ENCODE measurements at places on chromosomes 13 and 19. TPM values are rescaled to one million over a fixed set of nuclear protein-coding genes. Genes with fewer than 3 reads are reported as not detected.

- DNase-seq = no peak
Observed at GRCh38 chr19:57351867-57352266, 796 bp downstream of the ZNF304 start.

- DNase-seq = no peak
Observed at GRCh38 chr13:24680258-24680920, at the start of gene ATP12A. Gene ATP12A (plus strand): TSS chr13:24680408. CDS start chr13:24680744, 336 bp downstream.

DNA sequence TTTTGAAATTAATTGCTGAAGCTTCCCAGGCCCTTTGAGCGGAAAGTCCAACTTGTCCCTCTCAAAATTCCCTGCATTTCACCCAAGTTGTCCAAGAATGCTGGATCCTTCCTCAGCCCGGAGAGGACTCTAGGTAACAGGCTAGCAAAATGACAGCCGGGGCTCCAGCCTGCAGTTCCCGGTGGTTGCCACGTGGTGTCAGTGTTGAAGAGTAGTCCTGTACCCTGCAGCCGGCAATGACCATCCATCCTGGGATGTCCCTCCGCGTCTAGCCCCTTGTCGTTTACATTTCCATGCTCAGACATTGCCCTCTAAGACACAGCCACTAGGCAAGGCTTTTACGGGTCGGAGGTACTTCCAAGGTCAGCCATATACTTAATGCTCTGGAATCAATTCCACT is 31.4 kb upstream of the MTIF3 start:
- DNase-seq = peak; percentile 85

DNA sequence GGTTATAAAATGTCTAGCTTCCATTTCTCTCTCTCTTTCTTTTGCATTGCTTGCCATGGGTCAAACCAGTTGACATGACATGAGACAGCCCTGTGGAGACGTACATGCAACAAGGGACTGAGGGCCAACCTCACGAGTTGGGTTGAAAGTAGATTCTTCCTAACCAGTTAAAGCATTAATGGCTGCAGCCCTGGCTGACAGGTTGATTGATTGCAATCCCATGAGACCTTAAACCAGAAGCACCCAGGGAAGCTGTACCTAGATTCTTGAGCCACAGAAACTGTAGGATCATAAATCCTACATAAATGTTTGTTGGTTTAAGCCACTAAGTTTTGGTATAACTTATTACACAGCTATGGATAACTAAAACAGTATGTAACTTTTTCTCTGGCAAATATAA is 373.8 kb downstream of the DACH1 start:
- no peak for DNase-seq

- peak; percentile 76 for DNase-seq
Observed at GRCh38 chr19:41588497-41589209, 12.7 kb downstream of the CEACAM21 start.

GRCh38 chr13:110221406-110222117 is 85.4 kb downstream of the COL4A1 start:
- DNase-seq = no peak

DNA sequence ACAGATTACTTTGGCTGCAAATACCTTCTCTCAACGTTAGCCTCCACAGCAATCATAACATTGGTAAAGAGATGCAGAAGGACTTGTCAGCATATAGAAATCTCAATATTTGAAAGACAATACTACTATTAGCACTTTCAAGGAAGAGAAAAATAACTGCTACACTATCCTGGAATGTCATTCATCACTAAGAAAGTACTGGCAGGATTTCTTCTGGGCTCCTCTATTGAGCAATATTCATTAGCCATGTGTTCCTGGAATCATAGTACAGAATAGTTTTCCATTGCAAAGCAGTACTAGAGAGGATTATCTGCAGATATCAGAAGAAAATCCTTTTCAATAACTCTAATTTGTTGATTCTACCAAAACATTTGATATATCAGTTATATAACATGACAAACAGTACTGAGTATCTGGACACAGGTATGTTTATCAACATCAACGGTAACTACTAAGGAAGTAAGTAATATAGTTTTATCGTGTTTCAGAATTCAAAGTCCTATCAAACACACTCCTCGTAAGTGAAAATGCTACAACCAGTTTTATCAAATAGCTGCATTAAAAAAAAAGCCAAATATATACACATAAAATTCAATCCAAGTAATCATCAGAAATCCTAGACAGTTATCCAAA is 27.3 kb downstream of the INTS6 start:
- DNase-seq = no peak

- DNase-seq = no peak
Observed at GRCh38 chr13:41709511-41709910, 251.4 kb downstream of the VWA8 start.

NXNL1 gene
- not detected for total RNA-seq

UBE2S gene
- 2,806 TPM for total RNA-seq

GGACT gene
- total RNA-seq = 1.8 TPM

Data from HT-29 (cell line).